ENCODE measurements at places on chromosomes 2 and 18.

DNA sequence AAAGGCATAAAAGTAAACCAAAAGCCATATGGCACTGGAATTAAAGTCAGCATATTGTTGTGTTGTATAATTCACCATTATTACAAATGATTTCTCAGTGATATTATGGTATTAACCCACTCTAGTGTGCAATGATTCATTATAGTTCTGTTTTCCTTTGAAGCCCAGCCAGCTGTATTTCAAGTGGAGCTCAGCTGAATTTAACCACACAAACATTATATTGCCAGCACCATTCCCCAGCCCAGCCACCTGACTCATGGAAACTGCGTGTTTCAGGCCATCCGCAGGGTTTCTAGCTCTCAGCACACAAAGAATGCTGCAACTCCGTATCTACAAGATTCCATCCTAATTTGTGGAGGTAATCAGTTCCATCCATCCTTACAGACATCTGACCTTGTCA, 166.8 kb upstream of the CHAC2 start:
- no peak for DNase-seq

GRCh38 chr2:118846953-118847761, at the start of gene EN1:
Gene EN1 (minus strand): TSS chr2:118847648. CDS start chr2:118847167, 481 bp downstream.
- peak; percentile 63 for DNase-seq

DNA sequence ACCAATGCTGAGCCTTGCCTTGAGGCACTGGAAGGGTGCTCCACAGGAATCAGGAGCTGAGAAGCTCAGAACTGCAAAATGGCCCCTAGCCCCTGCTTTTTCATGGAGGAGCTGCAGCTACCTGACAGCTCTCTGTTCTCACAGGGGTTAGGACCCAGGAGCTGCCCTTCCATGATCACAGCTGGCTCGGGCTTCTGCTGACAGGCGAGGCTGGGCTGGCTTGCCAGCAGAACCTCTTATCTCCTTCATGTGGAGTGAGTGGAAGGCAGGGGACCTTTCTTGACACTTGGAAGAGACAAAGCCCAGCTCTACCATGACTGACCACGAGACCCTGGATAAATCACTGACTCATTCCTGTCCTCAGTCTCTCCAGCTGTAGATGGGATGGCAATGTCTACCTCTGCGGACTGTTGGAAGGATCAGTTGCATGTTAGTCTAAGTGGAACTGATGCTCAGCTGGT, 113.4 kb downstream of the CAPN13 start:
- DNase-seq: no peak

GRCh38 chr18:37484983-37485834, 80.4 kb downstream of the CELF4 start:
- DNase-seq: peak; percentile 28

GRCh38 chr2:73253901-73254300, 19.8 kb downstream of the CCT7 start:
- no peak for DNase-seq

GRCh38 chr2:129118296-129118695, 799.6 kb upstream of the HS6ST1 start:
- DNase-seq: no peak

GRCh38 chr18:64111950-64112349, 36.9 kb downstream of the LINC00305 start:
- no peak for DNase-seq

DNA sequence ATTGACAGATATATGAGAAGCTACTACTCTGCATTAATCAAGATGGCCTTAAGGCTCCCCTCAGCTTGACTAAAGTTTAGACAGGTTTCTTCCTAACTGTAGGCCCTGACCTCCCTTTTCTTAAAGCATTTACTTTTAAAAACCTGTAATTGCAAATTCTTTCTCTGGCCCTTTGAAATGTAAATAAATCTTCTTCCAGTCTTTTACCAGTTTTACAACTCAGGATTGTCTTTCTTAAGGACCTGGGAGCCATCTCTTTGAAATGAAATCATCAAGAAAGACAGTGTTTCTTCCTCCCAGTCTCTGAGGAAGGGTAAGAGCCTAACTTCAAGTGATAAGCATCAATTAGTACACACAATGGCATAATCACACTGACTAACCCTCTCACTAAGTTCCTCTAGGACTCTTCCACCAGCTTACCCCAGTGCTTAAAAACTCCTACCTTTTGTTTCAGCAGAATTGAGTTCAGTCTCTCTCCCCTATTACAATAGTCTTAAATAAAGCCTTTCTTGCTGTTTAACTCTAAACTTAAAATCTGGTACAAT, 58.7 kb upstream of the CDH20 start:
- no peak for DNase-seq

DNA sequence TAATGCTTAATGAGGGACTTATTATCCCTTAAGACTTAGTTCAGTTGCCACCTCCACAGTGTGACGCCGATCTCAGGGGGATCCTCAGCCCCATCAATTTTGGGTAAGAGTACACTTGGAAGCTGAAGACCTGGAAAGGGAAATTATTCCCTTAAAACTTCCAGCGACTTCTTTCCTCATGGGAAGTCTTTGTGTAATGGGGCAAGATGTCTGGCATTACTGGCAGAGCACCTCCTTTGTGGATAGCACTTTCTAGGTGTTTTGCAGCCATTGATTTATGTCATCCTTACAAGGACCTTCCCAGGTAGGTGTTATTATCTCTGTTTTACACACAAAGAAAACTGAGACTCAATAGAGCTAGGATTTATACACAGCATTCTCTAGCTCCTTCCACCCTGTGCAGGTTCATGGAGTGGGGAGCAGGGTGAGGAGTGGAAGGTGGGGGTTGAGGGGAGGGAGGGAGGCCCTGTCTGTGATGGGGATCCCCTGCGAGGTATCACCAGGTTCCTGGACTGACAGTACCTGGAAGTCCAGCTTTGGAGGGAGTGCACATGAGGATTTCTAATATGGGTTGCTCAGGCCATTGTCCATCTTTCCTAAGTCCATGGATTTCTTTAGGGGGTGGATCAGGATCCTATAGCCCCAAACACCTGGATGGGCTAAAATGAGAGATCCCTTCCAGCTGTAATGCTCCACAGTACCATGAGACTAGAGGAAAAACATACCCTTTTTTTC, 79.4 kb downstream of the MYCN start:
- DNase-seq: no peak

DNA sequence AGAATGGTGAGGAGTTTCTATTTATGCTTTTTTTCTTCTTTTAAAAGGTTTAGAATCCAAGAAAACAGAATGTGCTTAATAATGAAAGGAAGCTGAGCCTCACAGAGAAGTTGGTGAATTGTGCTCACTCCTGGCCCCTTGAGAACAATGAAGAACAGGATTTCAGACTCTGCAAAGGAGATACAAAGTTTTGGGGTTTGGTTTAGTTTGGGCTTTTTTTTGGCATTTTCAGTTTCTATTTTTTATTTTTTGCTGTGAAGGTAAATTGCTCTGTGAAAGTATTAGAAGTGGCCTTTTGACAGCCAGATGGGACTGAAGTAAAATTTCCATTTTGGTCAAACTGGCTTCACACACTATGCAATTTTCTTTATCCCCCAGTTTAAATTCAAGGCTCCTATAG, 247.3 kb upstream of the GYPC start:
- no peak for DNase-seq

GRCh38 chr2:229980431-229981184, 58.3 kb downstream of the FBXO36 start:
- no peak for DNase-seq

- no peak for DNase-seq
These were observed 11.8 kb downstream of the KRTCAP3 start for GRCh38 chr2:27453968-27454367.

DNA sequence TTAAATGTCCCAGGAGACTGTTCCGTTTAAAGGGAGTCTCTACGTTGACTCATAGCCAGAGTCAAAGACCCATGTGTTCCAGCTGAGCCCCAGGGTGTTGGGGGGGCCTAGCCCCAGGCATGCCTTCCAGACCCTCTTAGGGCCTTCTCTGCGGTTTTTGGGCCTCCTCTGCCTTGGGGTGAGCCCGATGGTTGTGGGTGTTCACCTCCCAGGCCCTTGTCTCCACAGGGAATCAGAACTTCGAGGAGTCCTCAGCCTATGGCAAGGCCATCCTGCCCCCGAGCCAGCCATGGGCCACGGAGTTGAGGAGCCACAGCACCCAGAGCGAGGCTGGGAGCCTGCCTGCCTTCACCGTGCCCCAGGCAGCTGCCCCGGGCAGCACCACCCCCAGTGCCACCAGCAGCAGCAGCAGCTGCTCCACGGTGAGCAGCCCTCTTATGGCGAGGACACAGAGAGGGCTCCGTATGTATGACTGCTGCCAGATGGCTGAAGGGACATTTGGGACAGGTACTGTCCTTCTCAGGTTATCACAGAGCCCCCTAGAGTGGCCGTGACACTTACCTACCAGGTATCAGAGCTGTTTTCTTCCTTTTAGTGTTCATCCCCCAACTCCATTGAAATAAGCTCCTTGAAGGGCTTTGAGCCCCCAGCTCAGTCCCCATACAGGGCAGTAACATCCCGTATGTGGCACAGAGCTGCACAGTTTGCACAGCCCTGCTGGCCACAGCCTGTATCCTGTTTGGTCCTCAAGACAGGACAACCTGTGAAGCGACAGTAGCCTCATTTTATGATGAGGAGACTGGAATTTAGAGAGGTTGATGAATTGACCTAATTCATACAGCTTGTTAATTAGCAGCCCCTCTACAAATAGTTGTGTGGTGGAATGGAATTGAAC, 80.7 kb downstream of the EPAS1 start:
- DNase-seq: no peak

GRCh38 chr2:8239531-8240088, 442.2 kb upstream of the ID2 start:
- DNase-seq: no peak

- DNase-seq: no peak
These were observed 3.2 kb downstream of the CRACDL start for GRCh38 chr2:98932778-98933343.

DNA sequence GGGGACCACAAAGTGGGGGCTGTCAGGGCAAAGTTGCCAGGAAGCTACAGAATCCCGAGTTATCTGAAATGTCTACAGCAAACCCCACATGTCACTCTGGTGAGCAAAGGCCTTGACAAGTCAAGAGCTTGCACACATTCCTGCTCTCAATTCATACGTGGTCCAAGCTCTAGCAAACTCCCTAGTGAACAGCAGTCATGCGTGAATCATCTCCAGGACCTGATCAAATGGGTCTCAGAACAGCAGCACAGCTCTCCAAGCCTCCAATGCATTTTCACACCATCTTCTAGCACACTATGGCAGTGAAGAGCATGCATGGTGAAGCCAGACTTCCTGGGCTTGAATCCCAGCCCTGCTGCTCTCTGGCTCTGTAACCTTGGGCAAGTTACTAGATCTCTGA, 68.5 kb downstream of the MYO5B start:
- DNase-seq: no peak

DNA sequence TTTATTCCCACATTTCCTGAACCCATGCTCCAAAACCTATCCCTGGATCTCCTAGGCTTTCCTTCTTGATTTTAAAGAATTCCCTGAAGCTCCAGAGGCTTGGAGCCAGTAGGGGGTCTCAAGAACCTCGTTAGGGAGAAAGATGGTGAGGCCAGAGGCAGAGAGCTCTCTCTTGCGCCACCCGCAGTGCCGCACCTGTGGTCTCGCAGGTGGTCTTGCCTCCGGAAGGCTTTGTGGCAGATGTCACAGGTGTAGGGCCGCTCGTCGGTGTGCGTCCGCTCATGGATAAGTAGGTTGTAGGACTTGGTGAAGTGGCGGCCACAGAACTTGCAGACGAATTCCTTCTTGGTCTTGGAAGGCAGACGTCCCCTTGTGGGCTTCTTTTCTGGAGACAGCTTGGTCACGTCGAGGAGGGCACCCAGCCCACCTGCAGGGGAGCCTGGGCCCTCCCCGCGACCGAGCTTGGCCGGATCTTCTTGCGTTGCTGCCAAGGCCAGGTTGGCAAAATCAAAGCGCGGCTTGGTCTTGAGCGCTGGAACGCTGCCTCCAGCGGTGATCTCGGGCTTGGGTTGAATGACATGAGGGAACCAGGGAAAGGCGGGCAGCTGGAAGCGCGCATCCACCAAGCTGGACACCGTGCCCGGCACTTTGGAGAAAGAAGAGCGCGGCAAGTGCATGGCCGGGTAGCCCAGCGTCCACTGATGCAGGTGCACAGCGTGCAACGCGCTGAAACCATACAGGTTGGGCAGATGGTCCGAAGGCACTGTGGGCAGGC, 5.3 kb downstream of the OSR1 start:
- DNase-seq: no peak

- DNase-seq: no peak
These were observed 14.0 kb downstream of the FER1L5 start for GRCh38 chr2:96656540-96656939.

- DNase-seq: peak; percentile 60
These were observed 6.3 kb upstream of the NRP2 start for GRCh38 chr2:205675861-205676516.

DNA sequence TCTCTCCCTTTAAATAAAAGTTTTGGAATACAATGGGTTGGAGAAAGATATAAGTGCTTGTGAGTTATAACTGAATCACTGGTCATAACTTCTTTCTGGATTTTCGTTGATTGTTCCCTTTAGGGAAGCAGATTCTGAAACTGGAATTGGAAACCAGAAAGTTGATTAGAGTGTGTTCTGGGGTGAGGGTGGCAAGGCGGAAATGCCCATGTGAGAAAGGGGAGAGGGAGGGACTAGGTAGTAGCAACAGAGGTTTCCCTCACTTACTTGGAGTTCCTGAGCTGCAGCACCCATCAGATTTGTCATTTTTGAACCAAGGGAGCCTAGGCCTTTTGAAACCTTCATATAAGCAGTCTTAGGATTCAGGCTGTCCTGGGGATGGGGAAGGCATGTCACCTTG, 453.4 kb downstream of the KCNJ3 start:
- DNase-seq: no peak

DNA sequence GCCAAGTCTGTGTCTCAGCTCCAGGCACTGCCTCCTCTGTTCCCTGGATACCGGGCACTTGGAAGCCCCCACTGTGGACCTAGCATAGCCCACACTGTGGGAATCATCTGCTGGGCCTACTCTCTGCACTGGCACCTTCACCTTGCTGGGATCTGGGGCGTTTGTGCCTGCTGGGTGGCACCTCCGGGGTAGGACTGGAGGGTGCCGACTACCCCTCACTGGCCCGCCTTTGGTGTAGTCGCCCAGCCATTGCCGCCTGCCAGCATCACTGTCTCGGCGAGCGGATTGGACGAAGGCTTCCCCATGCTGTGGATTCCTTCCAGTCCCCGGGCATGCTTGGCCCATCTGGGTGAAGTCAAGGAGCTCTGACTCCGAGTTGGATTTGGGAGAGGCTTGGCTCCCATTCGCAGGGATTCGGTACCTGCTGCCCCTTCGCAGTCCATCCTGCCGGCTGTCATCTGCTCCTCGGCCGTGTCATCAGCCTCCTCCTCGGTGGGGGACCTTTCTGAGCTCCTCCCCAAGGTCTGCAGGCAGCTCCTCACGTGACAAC, 180.6 kb upstream of the HDAC4 start:
- DNase-seq: no peak

- DNase-seq: no peak
These were observed 172.8 kb downstream of the ANTXR1 start for GRCh38 chr2:69185807-69186206.

DNA sequence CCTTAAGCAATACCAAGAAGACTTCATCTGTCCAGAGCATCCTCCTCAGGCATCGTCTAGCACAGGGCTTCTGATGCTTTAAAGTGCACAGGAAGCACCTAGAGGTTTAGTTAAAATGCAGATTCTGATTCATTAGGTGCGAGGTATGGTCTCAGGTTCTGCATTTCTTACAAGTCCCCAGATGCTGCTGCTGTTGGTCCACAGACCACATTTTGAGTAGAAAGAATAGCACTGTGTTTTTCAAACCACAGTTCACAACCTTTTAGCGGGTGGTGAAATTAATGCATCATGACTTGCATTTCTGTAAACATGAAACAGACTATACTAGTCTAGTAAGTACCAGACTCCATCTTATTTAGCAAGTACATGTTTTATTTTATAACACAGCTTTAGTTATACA, 134.6 kb downstream of the TMEFF2 start:
- DNase-seq: no peak

GRCh38 chr2:226487573-226487972, 312.0 kb downstream of the IRS1 start:
- no peak for DNase-seq
